Activated naive CD4-positive, alpha-beta T cell treated with Interleukin-2 at 50 U/mL for 16 hours (primary cell): ENCODE measurements at places on chromosomes 6 and 20.
A peak's percentile ranks its signal among the peaks of the same experiment; 100 is the strongest.

GRCh38 chr20:33914919-33915318, 78.8 kb upstream of the RALY start:
- peak; percentile 2 for DNase-seq

DNA sequence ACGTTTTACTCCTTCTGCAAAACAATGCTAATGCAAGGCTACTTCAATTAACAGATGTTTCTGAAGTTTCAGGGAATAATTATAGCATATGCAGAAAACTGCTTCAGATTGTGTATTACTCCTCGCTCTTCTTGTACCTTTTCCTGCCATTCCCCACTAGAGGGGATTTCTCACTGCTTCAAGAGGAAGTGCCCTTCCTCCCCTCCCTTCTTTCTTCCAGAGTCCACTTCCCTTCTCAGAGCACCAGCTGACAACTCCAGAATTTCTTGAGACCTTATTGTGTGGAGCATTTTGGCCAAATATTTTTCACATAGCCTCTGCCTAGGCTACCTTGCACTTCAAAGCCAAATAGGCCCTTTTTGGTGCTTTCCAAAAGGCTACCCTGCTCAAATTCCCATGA, 12.7 kb upstream of the MCUR1 start:
- DNase-seq: no peak

DNA sequence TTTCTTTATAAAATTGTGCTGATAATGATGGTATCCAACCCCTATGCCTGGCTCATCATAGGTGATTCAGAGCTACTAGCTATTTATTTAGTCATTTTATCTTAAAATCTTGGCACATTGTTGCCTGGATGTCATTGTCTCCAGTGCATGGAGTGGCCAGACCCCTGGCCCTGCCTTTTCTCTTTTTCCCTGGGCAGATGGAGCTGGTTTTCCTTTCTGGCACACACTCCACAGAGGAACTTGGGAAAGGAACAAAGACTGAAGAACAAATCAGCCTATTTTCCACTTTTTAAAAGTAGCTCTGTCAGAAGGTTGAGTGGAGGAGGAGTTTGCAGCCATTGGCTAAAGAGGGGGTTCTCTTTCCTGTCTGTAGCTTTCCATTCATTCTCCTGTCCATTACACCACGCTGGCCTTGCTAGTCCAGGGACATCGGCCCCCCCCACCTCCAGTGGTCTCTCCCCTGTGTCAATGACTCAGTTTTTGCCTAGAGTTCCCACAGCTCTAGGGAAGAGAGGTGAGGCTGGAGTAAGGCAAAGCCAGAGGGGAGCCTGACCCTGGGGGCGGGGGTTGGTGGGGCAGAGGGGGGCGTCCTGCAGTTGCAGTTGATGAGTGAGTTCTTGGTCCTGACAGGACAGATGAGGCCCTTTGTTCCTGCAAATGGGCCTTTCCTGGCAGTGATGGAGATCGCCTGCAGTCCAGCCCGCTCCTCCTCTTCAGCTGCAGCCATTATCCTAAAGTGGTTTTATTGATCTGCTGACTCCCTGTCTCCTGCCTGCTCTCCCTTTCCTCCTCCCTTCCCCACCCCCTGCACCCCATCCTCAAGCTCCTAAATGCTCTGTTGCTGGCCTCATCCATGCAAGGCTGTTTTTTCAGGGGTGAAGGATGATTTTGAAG, 774.5 kb downstream of the DHX35 start:
- no peak for DNase-seq

DNA sequence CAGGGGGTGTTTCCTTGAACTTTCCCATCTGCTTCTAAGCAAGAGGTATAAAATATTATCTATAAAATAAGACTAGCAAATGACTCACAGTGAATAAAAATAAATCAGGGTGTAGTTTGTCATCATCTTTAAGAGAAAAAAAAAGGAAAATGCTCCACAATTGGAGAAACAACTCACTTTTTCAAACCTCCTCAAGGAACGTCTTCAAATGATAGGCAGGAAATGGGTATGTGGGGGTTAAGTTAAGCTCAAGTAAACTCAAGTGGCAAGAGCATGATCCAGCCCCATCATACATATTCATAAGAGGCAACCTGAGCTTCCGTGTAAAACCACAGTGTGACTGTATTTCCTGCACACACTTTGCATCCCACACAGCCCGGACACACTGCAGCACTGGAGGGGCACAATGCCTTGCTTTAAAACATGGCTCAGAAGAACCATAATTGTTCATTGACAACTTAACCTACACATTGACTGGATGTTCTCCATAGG, 58.5 kb upstream of the CEP85L start:
- DNase-seq: peak; percentile 77

DNA sequence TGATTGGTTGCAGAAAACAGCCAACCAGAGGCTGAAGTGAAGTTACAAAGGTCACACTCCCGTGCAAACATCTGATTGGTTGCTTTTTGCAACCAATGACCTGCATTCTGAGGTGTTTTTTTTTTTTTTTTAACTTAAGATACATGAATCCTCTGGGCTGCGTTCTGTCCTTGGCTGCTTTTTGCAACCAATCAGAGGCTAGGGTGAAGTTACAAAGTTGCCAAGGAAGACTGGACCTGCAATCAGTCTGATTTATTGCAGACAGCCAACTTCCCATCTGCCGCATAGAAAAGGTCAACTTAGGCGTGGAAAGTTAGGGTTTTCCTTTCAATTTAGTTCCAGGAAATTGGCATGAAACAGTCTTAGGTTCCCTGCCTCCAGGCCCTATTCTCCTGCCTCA, 292.9 kb downstream of the PLCB1 start:
- no peak for DNase-seq

GRCh38 chr6:75759207-75759606, 10.2 kb downstream of the MYO6 start:
- no peak for DNase-seq

DNA sequence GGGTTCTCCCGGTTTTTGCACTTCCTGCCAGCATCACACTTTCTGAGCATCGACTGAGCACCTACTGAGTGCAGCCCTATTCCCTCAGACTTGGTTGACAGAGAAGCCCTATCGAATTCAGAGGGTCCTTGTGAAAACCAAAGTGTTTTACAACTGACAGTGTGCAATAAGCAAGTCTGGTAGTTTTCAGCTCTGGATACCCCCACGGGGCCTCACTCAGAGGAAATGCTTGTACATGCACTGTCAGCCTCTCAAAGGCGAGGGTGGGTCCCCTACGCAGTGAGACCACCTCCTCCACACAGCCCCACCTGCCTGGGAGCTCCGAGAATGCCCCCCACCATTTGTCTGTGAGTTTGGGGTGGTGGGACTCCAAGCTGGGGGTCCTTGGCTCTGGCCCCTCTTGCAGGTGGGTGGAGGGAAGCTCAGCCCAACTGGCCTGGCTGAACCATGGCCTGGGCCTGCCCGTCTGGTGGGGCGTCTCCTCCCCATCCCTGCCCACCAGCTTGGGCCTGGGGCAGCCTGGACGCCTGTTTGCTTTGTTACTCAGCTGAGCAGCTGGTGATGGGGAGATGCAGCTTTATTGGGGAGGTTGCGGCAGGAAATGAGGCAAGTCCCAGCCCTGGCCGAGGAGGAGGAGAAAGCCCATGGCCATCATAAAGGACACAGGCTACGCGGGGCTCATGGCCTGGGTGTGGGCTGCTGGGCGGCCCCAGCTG, 1.7 kb downstream of the SPDEF start:
- no peak for DNase-seq

DNA sequence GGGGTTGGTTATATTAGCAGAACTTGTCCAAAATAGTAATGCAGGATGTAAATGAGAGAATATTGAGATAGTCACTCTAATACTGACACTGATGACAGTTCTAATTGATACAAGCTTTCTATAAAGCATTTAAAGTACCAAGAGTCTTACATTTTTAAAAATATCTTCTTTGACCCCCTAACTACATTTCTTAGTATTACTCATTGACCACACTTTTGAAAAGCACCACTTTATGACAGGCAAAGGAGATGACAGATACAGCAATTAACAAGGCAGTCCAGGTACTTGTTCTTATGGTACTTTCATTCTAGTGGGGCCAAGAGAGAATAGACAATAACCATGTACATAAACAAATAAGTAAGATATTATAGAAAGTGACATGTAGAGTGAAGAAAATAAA, 139.4 kb upstream of the EYA4 start:
- DNase-seq: no peak

DNA sequence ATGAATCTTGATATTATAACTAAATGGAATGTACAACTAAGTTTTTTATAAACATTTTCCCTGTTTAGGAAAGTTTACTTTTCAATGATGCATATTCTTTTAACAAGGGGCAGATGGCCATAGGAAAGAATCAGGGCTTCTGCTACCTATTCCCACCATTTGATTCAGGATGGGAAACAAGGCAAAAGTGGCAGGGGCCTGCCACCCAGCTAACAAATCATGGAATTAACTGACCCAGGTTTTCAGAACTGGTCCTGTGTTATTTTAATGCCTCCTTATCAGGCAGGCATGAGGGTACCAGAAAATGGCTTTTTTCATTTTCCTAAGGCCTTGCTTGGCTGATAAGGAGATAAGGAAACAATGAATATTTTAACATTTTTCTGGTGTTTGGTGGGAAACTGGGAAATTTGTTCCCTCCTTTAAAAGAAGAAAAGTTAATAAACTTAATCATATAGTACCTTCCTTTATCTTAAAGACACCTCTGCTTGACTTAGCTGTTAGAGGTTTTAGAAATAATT, 6.7 kb downstream of the POU3F2 start:
- DNase-seq: no peak

GRCh38 chr6:1190366-1190765, 121.5 kb upstream of the FOXQ1 start:
- no peak for DNase-seq

DNA sequence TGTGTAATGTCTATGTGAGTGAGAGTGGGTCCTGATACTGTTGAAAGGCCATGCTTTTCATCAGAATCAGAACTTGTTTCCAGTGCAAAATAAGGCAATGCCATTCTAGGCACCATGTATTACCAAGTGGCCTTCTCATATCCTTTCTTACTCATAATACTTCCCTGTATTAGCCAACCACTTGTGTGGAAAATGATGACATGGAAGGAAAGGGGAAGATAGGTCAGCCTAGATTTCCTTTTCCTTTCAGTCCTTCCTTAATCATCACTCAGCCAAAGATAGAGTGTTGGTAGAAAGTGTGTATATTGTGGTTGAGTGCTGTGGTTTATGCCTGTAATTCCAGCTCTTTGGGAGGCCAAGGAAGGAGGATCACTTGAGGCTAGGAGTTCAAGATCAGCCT, 158.6 kb upstream of the PREP start:
- no peak for DNase-seq

DNA sequence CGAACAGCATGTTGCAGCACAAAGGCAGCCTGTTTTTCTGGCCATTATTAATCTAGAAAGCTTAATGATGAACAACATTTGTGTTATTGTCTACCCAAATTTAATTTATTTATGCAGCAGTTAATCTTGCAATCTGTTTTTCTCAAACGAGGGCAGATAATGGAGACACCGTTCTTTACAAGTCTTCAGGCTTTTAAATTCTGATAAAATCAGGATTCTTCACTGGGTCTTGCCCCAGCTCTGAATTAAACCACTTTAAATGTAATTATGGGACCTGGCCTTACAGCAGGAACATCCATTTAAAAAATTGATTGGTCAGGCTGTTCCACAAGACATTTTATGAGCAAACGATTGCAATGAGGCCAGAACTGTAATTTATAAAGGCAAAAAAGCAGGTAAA, 26.5 kb upstream of the INSM1 start:
- DNase-seq: no peak

- no peak for DNase-seq
Observed at GRCh38 chr6:164414695-164415094, 894.7 kb downstream of the C6orf118 start.

- no peak for DNase-seq
Observed at GRCh38 chr20:4053071-4053919, 37.9 kb upstream of the RNF24 start.

- no peak for DNase-seq
Observed at GRCh38 chr6:168376811-168377483, 57.4 kb upstream of the DACT2 start.

- peak; percentile 55 for DNase-seq
Observed at GRCh38 chr20:36465109-36466080, 75.9 kb upstream of the MYL9 start.

- no peak for DNase-seq
Observed at GRCh38 chr6:6328451-6328850, 8.0 kb upstream of the F13A1 start.

GRCh38 chr6:71043902-71044301, 87.0 kb upstream of the B3GAT2 start:
- no peak for DNase-seq

DNA sequence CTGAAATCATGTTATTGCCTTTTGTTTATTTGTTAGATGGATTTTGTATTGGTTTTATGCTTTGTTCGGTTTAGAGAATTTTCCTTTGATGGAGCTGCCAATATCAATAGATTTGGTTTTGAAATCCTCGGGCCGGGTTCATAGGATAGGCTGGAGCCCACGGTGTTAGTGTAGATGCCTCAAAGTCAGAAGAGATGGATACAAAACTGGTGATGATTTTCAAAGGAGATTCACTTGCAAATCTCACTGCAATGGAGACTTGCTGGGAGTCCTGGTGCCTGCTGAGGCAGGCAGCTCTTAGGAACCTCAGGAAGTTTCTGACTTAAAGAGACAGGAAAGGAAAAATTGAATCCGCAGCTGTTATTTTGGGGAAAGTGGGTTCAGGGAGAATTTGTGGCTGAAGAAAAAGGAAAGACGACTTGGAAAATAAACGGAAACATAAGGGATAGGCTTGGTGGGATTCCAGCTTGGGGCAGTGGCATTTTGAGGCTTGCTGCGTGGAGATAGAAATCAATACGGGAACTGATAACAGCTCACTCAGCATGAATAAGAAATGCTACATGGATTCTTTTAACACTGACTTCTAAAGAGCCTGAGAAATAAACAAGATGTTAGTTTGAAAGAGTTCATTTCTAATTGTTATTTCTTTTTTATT, 241.6 kb downstream of the PHACTR1 start:
- DNase-seq: no peak

DNA sequence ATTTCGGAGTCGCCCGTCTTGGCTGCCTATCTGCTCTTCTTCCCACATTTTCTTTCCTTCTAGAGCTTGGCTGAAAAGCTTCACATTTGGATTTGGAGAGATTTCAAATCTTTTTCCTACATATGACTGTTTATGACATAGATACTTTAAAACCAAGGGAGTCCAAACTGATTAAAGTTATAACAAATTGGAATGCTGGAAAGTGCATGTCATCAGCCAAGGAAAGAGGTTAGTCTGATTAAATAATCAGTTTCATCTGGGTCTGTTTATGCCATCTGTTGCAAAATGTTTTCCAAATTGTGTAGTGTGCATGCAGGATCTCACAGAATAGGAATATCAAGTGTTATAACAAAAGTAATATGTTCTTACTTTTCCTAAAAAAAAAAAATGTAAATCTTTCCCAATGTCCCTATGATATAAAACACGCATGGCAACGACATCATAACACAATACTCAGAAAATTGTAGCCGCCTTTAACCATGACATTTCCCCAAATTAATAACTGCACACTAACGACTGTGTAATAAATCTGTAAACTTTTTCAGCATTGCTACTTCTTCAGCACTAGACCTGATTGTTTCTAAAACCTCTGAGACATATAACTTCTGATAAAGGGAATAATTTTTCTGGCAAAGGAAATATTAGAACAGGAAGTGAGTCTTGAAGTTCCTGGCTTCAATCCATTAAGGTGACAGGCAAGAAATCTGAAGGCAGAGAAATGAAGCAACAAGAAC, 230.2 kb upstream of the FOXQ1 start:
- DNase-seq: no peak

- peak; percentile 53 for DNase-seq
Observed at GRCh38 chr20:38870733-38871559, 55.3 kb upstream of the FAM83D start.

- peak; percentile 64 for DNase-seq
Observed at GRCh38 chr6:24775520-24776058, 852 bp downstream of the GMNN start.

GRCh38 chr6:108526739-108527174, 34.0 kb upstream of the FOXO3 start:
- no peak for DNase-seq

GRCh38 chr6:68197356-68197755, 437.7 kb upstream of the ADGRB3 start:
- no peak for DNase-seq
